CD4-positive, alpha-beta memory T cell (primary cell): ENCODE measurements at places on chromosomes 13 and 19. TPM values are rescaled to one million over a fixed set of nuclear protein-coding genes. Genes with fewer than 3 reads are reported as not detected.

ZNF578 gene
- 3.6 TPM for total RNA-seq

ZIM2 gene
- not detected for total RNA-seq

NALCN gene
- not detected for total RNA-seq

BRME1 gene
- total RNA-seq, result 3.8 TPM

KLK11 gene
- total RNA-seq, result not detected

CGB3 gene
- not detected for total RNA-seq
